ENCODE measurements at places on chromosomes 6 and 20. TPM values are rescaled to one million over a fixed set of nuclear protein-coding genes. Genes with fewer than 3 reads are reported as not detected.

GRCh38 chr6:85078058-85078457 is 313.7 kb upstream of the TBX18 start:
- peak; percentile 81 for DNase-seq

RFX6 gene
- not detected for total RNA-seq

PRR18 gene
- not detected for total RNA-seq

DNA sequence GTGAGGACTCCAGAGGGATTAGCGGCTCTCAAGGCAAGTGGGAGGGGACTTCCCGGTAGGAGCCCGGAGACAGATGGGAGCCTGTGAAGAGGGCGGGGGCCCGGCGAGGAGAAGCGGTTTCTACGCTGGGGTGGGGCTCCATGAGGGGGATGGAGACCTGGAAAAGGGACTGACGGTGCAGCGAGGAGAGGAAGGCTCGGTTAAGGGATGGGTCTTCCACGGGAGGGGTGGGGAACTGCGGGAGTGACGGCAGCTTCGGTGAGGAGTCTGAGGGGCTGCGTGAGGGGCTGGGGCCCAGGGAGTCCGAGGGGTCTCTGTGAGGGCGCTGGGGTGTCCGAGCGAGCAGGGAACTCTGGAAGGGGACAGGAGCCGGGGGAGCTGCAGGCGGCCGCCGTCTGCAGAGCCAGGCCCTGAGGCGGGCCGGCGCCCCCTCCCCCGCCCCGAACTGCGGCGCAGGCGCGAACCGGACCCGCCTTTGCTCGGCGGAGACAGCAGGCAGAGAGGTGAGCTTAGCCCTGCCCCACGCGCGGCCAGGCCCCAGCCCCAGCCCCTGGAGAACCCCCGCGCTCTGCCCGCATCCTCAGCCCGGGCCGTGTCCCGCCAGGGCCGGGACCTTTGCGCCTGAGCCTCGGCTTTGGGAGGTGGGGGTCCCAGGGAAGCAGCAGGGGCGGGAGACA is at the start of gene NRSN2:
NRSN2 (plus strand) TSS at position 472 of the 677 bp plus-strand sequence. CDS start 2,533 bp downstream, outside the sequence.
- peak; percentile 72 for DNase-seq

JARID2 gene
- 8.6 TPM for total RNA-seq

DNA sequence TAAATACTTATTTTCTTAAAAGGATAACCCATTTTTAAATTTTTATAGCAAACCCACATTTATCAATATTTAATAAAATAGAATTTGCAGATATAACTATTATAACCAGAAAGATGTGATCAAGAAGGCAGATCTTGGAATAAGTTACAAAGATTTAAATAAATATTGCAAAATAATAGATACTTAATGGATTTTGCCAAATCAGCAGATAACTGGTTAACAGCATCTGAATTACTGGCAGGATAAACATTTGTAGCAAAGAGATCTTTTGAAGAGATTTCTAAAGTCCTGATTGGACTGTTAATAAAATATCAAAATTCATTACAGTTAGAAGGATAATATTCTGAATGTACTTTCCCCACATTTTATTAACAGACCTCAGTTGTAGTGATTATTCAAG is 144.2 kb downstream of the PDSS2 start:
- no peak for DNase-seq

DNA sequence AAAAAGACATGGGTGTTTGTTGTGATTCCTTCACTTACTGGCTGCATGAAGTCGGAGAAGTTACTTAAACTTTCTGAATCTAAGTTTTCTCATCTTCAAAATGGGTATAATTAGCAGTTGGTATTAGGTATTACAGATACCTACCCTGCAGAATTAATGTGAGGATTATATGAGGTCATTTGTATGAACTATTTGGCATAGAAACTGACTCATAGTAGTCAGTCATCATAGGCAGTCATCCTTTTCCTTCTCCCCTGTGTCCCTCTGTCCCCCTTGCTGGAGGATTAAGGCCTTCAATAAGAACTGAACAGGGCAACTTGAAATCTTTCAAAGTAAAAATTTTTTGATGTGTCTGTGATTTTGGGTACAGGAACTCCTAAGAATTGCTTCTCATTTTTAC is 26.3 kb downstream of the RALGAPB start:
- no peak for DNase-seq

DNA sequence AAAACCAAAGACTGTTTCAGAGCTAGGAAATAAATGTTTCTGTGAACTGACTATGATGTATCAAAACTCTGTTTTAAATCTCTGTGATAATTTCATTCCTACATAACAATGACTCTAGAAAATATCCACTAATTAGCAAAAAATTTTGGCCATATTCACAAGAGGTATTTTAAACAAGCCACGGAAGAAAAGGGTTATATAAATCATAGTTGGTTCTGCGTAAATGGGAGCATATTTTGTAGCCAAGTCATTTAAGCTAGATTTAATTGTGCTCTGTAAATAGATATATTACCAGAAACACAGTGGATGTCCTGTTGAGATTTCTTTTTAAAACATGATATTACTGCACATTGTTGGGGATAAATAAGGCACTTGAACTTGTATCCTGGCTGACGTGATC is 416.5 kb upstream of the PLCB4 start:
- no peak for DNase-seq

DNA sequence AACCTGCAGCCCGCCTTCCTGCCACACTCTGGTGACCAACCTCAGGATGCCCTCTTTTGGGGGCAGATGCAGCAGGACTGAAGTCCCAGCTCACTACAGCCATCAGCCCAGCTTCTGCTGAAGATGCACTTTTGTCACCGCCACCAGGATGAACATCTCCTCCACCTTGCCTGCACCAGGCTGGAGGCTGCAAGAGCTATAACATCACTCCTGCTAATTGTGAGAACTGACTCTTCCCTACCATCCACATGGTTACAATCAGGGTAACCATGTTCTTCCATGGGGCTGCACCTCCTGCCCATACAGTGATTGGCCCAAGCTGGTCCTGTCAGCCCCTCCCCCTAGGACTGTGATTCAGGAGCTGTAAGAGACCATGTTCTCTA is 2.0 kb upstream of the ACTL10 start:
- DNase-seq, result no peak

ARMC2 gene
- 2.3 TPM for total RNA-seq

GRCh38 chr6:11683871-11684270 is 94.7 kb downstream of the ADTRP start:
- no peak for DNase-seq

FGD2 gene
- total RNA-seq, result not detected

DNA sequence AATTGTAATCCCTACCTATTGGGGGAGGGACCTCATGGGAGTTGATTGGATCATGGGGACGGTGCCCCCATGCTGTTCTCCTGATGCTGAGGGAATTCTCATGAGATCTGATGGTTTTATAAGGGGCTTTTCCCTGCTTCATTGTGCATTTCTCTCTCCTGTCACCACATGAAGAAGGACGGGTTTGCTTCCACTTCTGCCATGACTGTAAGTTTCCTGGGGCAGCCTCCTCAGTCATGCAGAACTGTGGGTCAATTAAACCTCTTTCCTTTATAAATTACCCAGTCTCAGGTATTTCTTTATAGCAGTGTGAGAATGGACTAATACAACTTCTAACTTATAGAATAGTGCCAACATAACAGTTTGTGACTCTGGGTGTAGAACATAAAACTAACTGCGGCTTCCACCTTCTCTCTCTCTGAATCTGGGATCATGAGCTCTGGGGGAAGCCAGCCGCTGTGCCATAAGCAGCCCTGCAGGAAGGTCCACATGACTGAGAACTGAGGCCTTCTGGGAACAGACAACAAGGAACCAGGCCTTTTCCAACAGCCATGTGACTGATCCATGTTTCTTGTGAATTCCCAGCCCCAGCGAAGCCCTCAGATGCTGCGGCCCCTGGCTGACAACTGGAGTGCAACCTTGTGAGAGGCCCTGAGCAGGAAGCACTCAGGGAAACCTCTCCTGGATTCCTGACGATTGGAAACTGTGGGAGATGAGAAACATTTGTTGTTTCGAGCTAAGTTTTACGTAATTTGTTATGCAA is 3.4 kb upstream of the HLA-A start:
- DNase-seq, result no peak

GRCh38 chr6:32815996-32816395 is 806 bp downstream of the HLA-DOB start:
- DNase-seq, result no peak
